ENCODE measurements at places on chromosomes 4 and X. TPM values are rescaled to one million over a fixed set of nuclear protein-coding genes. Genes with fewer than 3 reads are reported as not detected.

- DNase-seq: no peak
Measured at GRCh38 chr4:122577189-122577553, 43.7 kb downstream of the IL21 start.

GRCh38 chr4:82036181-82036580 is 337.6 kb downstream of the HNRNPD start:
- no peak for DNase-seq

The ASB12 gene
- 0.74 TPM for polyA plus RNA-seq

GRCh38 chrX:55794405-55794804 is 76.9 kb downstream of the RRAGB start:
- peak; percentile 18 for DNase-seq

- DNase-seq: no peak
Measured at GRCh38 chr4:21947791-21948346, 703 bp downstream of the KCNIP4 start.

Data from naive B cell (primary cell).